Ascending aorta (tissue), 2 donors: ENCODE measurements at places on chromosomes 3 and 15.

GRCh38 chr3:5144316-5144994 is 22.4 kb downstream of the ARL8B start:
- DNase-seq, result no peak

- no peak for DNase-seq
Measured at GRCh38 chr3:41578798-41579197, 379.5 kb downstream of the CTNNB1 start.

DNA sequence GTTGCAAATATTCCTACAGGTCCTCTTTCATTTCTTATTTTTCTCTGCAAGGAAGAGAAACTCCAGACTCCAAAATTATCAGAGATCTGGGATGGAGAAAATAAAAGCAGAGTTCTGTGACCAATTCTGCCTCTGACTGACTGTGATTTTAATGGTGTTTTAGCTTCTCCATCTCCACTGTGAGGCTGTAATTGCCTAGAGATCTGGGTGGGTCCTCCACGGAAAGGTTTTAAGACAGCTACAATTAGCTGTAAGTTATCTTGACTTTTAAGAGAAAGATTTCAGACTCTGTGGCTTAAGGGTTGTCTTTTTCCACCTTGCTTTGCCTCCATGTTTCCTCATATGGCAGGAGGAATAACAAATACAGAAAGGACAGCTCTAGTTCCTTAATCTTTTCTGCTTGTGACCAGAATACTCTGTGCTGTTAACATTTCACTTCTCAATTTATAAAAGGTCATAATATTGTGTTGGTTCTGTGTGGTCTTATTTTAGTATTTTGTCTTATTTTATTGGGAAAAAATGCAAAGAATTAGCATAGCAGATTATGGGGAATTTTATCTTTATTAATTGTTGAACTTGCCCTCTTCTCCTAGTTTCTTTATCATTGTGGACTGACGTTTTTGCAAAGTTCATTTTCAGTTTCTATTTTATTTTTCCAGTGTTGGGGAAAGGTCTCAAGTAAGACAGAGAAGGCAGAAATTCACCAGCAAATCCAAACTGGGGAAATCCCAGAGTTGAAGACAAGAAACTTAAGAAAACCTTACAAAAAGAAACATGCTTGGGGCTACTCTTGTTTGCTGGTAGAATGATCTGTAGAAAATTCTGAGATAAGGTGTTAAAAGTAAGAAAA is 157.9 kb downstream of the RAP2B start:
- no peak for DNase-seq

DNA sequence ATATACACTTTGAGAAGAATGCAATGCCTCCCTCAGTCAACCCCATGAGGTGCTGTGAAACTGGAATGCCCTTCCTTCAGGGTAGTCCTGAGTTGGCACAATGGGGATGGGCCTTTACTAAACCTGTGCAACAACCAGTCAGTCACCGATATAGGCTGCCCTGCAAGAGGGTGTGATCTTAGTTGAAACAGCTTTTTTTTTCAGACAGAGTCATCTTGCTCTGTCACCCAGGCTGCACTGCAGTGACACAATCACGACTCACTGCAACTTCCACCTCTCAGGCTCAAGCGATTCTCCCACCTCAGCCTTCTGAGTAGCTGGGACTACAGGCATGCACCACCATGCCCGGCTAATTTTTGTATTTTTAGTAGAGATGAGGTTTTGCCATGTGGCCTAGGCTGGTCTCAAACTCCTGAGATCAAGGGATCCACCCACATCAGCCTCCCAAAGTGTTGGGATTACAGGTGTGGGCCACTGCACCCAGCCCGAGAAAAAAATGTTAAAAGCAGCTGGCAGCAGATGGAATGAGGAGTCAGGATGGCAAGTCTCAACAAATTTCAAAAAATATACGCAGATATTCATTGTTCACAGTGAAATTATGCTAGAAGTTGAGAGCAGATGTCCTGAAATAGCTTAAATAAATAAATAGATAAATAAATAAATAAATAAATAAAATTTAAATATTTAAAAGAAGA is 31.8 kb downstream of the MYO5A start:
- no peak for DNase-seq

GRCh38 chr3:152446495-152446894 is 177.8 kb downstream of the MBNL1 start:
- no peak for DNase-seq

DNA sequence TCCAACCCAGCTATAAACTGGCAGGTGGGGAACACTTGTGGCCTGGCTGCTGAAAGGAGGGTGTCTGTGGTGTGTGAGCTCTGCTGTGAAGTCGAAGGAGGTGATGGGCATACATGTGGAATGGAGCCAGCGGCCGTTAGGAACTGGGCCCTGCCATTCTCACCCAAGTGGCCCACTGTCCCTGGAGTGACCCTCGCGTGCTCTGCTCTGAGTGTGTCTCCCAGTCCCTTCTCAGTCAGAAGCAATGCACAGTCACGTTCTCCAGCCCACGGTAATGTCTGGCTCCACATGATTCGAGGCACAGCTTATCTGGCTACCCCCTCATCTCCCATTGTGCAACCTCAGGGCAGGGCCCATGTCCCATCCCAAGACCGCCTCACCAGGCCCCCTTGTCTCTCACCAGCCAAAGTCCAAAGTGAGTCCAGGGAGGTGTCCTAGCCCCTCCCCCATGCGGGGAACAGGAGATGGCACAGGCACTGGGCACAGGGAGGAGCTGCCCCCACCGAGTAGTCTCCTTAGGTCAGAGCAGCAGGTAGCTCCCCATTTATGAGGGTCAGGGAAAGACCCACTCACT is 62.9 kb downstream of the ZNF445 start:
- no peak for DNase-seq

GRCh38 chr15:23518104-23518503 is 47.4 kb upstream of the MKRN3 start:
- DNase-seq, result no peak

DNA sequence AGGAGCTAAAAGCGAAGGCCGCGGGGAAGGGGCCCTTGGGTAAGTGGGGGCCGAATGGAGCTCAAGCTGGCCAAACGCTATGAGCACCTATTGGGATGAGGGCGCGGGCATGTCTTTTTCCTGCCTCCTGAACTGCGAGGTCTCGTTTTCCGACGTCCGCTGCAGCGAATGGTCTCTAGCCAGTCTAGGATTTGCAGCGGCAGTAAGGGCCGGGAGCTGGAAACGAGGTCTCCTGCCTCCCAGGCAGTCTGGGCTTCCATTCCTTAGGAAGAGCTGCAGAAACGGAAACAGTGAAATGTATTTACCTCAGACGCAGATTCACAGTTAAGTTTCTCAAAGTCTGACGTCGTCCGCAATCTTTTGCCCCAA is 517 bp downstream of the TMA7 start:
- DNase-seq, result no peak

- DNase-seq, result no peak
Measured at GRCh38 chr3:54905261-54905888, 22.5 kb downstream of the LRTM1 start.

- DNase-seq, result no peak
Measured at GRCh38 chr3:100737334-100737733, 28.0 kb downstream of the TFG start.

GRCh38 chr3:189566550-189567130 is 64.5 kb upstream of the TP63 start:
- no peak for DNase-seq

DNA sequence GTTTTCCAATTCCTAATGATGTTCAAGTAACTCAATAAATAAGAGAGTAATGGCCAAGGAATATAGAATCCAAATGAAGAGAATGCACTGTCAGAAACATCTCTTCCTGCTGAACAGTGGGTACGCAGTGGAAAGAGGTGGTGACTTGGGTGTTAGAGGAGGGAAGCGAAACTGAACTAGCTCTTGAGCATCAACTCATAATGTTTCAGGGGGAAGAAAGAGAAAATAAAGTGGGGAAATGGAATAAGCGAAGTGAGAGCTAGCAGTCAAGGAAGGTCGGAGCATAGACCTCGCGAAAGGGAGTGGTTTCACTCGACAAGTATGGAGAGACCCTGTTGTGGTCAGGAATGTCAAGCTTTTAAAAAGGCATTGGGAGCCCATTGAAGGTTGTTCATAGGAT is 309.5 kb downstream of the GAP43 start:
- no peak for DNase-seq

GRCh38 chr15:92845126-92845508 is 55.0 kb upstream of the CHD2 start:
- no peak for DNase-seq

DNA sequence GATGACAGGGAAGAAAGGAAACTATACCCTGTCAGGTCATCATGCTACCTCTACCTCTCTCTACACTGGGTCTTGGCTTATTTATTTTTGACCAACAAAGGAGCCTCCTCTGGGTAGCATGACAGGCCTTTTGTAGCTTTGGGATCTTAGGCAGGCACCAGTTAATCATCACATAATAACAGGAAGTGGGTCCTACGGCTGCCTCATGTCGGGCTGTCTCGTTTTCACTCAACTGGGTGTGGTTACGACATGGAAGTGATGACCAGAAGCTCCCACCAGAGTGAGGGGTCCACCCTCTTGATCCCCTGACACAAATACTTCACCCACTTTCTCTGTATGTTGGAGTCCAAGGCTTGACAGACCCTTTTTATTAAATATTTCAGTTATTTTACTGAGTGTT is 105.3 kb downstream of the CD47 start:
- DNase-seq, result no peak

DNA sequence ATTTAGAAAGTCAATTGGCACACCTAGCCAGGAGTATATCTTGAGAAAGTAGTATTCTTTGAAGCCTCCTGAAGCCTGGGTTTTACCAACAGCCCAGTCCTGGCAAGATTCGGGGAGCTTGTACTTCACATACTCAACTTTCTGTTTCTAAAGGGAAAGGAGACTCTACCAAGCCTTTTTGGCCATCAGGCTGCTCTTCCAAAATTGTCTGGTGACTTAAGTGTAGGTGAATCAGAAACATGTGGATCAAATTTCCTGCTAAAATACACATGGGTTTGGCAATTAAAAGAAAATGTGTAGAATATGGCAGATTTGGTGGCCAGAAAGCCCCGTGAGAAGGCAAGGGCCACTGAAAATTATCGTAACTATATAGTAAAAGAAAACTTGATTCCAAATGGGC is 15.9 kb upstream of the GREM1 start:
- DNase-seq, result no peak

DNA sequence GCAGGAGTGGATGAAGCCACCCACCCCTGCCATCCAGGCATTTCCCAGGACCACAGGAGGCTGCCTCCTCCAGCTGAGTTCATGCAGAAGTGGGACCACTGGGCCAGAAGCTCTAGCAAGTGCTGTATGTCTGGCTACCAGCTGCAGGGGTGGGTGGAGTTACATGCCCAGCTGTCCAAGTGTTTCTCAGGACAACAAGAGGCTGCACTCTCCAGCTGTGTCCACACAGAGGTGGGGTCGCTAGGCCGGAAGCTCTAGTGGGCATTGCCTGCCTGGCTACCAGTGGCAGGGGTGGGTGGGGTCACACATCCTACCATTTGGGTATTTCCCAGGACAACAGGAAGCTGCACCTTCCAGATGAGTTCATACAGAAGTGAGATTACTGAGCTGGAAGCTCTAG is 234.0 kb upstream of the PPP2R3A start:
- no peak for DNase-seq
